ENCODE measurements at places on chromosomes 4 and X.

DNA sequence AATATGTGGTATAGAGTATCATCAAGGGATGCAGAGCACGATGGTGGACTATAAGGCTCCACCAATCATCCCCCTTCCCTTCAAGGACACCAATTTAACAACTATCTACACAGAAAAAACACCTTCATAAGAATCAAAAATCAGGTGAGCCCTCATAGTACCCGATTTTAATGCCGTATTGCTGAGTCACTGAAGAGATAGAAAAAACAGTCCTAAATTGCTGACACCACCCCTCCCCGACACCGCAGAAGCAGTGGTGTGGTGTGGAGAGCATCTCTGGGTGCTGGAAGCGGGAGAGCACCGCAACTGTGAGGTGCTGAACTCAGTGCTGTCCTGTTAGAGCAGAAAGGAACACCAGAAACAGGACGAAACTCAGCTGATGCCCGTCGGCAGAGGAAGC, 49.3 kb downstream of the ABCB7 start:
- no peak for DNase-seq

DNA sequence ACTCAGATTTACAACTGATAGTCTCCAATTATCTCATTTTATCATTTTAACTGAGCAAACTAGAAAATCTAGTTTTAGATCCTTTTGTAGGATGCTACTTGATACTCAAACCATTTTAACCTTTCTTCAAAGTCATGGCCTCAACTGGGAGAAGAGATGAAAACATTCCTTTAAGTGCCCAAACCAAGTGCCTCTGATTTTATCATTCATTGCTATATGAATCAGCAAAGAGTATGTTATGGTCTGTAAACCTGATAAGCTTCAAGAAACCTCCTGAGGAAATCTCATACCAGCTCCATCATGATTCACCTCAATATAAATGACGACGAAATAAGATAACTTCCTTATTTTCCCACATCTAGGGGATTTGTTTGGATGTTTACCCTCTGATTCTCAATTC, 119.9 kb downstream of the FAM13A start:
- DNase-seq = no peak

DNA sequence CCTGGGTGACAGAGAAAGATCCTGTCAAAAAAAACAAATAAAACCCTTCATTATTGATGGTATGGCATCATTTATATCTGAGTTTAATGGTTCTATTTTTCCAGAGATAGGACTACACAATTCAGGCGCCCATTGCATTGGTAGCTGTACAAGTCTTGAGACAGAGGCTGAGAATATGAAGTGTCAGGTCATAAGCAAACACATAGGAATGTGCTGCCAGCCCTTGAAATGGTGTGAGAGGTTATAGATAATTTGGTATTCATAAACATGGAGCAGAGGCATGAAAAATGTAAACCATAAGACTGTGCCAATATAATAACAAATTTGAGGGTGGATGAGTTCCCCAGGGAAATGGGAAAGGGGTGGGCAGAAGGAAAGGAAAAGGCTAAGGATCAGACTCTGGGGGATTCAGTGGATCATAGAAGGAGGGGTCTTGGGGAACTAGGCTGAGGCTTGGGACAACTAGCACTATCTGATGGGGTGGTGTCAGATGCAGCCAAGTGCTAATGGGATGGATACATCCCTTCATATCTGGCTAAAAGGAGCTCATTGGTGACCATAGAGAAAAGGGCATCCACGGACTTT, 50.8 kb downstream of the MAOA start:
- DNase-seq = no peak

DNA sequence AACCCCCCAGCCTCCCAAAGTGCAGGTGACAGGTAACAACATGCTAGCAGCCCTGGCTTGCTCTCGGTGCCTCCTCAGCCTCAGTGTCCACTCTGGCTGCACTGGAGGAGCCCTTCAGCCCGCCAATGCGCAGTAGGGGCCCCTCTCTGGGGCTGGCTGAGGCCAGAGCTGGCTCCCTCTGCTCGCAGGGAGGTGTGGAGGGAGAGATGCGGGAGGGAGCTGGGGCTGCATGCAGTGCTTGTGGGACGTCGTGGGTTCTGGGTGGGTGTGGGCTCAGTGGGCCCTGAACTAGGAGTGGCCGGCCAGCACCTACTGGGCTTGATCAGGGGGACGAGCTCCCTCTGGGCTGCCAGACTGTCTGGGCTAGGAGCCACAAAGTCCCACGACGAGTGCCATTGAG, 14.4 kb downstream of the C4orf46 start:
- no peak for DNase-seq

GRCh38 chr4:96356591-96357370, 516.9 kb downstream of the PDHA2 start:
- no peak for DNase-seq

DNA sequence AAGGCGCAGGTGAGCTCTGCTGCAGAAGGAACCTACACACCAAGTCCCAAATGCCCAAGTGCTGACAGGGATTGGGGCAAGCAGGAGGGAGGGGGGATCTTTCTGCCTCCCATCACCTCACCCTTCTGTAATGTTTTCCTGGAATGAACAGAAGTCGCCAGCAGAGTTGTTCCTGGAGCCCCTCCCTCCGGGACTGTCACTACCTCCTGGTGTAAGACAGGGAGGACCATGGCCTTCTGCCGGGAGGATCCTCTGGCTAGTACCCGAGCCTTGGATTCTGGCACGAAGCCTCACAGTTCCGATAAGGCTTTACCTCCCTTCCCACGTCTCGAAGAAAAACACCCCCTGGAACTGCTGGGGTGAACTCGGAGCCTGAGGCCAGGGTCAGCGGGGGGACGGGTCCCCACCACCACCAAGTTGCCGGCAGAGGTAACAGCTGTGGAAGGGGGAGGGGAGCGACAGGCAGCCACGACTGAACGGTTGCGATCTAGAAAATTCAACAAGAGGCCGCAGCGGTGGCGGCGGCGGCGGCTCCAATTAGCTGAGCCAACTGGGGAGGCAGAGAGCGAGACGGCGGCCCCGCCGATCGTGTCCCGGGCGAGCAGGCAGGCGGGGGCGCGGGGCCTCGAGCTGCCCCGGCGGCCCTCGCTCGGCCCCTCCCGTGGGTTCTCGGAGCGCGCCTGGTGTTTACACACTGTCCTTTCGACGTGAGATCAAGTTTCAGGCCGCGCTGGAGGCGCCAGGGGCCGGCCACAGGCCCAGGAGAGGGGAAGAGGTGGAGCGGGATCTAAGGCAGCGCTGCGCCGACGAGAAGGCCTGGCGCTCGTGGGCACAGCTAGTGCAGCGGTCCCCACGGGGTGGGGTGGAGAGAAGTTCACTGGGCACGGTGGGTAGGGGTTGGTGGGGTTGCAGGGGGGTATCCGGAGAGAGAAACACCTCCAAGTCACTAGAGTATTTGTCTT, 53.7 kb upstream of the BCOR start:
- DNase-seq = no peak

- no peak for DNase-seq
Measured at GRCh38 chr4:158053086-158053485, 119.7 kb downstream of the GASK1B start.

All from activated T-cell treated with anti-CD3 and anti-CD28 coated beads, Interleukin-2, amount 50 U/mL, for 48 hours (primary cell).